ENCODE measurements at places on chromosomes 3 and 15. TPM values are rescaled to one million over a fixed set of nuclear protein-coding genes. Genes with fewer than 3 reads are reported as not detected.

GRCh38 chr3:45462522-45463265 is 74.3 kb downstream of the LARS2 start:
- no peaks in the 10 kb centered on the region for H3K27me3 ChIP-seq
- no peak overlapping the region for H3K27ac ChIP-seq
- H3K4me1 ChIP-seq = no peaks in the 10 kb centered on the region
- ATAC-seq = no peak

DNA sequence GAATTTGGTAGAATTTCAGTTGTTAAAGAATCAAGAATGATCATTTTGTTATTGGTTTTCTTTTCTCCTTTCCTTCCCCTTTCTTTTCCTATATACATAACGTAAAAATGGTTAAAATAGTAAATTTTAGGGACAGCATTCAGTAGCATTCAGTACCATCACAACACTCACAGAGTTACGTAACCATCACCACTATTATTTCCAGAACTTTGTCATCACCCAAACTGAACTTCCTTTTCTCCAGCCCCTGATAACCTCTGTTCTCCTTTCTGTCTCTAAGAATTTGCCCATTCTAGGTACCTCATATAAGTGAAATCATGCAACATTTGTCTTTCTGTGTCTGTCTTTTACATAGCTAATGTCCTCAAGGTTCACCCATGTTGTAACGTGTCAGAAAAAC is 165.3 kb downstream of the AKAP13 start:
- peaks cover 36% of the 10 kb centered on the region for H3K4me1 ChIP-seq
- peaks cover 5% of the 10 kb centered on the region for H3K36me3 ChIP-seq
- peak overlapping the region; percentile 76 for H3K27ac ChIP-seq
- no peaks in the 10 kb centered on the region for H3K27me3 ChIP-seq
- H3K4me3 ChIP-seq = no peak overlapping the region
- peak; percentile 17 for ATAC-seq

DNA sequence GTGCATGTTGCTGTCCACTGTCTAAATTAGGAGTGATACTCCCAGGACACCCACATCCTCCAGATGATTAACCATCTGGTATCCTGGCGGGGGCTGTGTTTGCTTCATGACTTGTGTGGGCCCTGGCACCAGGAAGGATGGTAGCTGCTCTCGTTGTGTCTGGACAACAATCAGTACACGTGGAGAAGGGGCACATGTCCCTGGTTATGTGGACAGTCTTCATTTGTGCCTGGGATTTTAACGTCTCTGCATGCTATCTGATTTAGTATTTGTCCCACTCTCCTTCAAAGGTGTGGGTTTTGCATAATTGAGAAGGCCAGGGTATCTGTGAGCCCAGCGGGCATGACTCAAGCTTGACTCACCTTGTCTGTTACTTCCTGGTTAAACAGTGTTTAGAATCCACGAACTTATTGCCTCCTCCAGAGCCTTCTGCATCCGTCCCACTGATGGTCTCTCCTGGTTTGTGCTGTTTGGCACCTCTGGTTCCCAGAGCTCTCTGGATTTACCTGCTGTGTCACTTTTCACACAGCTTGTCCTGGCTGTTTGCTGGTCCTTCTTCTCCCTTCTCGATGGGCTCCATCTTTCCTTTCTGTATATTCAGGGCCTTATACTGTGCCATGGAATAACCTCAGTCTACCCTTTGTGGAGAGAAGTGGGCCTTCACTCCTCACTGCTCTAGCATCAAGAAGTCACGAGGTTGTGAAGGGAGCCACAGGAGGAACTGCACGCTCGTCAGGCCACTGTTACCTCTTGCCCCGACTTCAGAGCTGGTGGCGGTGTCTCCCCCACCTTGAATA is 32.5 kb downstream of the ARNT2 start:
- ATAC-seq = no peak
- no peak overlapping the region for H3K4me3 ChIP-seq
- H3K36me3 ChIP-seq = no peaks in the 10 kb centered on the region

DNA sequence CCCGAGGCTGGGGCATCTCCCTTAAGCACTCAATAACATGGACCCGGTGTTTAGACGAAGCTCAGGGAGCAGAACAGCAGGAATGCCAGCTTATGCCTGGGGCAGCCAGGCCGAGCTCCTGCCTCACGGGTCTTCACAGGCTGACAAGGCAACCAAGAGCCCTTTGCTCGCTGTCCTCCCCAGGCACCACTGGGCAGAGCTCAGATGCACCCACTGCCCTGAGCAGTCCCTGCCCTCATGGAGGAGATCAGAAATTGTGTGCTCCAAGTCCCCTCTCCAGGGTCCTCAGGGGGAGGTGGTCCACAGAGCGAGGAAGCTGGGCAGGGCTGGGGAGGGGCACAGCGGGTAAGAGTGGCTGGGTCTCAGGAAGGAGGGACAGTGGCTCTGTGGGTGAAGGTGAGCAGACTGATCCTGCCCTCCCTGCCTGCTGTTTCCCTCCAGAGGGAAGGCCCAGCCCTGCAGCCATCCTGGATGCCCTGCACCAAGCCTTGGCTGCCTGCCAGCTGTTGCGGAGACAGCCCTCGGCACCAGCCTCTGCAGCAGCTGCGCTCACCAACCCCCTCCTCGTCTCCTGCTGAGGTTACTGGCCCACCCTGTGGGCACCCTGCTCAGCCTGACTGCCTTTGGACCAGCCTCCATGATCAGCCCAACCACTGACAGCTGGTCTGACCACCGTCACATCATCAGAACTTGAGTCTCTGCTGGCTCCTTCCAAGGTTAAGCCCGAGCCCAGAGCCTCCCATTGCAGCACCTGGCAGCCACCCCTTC is 21.1 kb upstream of the GP9 start:
- no peaks in the 10 kb centered on the region for H3K4me1 ChIP-seq
- no peak for ATAC-seq
- peaks cover 3% of the 10 kb centered on the region for H3K27me3 ChIP-seq
- H3K36me3 ChIP-seq = peaks cover 15% of the 10 kb centered on the region

DNA sequence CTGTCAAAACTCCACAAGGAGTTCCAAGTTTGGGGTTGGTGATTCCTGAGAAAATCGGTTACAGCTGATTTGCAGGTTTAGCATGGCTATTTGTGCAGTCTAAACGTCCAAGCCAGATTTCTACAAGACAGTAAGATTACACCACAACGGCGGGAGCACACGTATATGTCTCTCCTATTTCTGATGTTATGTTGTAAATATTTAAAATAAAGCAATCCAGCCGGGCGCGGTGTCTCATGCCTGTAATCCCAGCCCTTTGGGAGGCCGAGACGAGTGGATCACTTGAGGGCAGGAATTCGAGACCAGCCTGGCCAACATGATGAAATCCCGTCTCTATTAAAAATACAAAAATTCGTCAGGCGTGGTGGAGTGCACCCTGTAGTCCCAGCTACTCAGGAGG is 106.8 kb upstream of the IGF1R start:
- H3K27me3 ChIP-seq = no peaks in the 10 kb centered on the region
- H3K4me1 ChIP-seq = no peaks in the 10 kb centered on the region
- peak; percentile 46 for ATAC-seq
- H3K4me3 ChIP-seq = no peak overlapping the region

- no peaks in the 10 kb centered on the region for H3K4me1 ChIP-seq
- H3K27ac ChIP-seq = no peak overlapping the region
- H3K27me3 ChIP-seq = no peaks in the 10 kb centered on the region
- no peak for ATAC-seq
Measured at GRCh38 chr3:124639406-124640237, 90.6 kb upstream of the UMPS start.

DNA sequence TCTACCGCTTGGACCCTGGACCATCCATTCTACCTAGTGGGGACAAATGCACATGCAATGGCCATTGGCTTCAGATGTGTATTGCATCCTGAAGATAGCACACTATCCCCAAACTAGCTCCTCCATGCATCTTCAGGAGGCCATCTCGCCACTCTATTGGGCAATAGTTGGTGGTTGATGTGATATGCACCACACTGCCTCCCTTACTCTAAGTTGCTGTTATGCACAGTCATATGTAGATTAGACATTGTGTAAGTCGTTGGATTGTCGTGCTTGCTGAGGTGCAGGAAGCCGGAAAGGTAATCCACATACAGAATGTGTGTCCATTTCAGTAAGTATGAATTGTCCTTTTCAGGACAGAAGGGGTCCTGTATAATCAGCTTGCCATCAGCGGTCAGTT is 26.7 kb upstream of the PLA2G4D start:
- H3K36me3 ChIP-seq = no peaks in the 10 kb centered on the region
- no peak for ATAC-seq
- H3K27me3 ChIP-seq = peaks cover 5% of the 10 kb centered on the region
- no peaks in the 10 kb centered on the region for H3K4me1 ChIP-seq
- no peak overlapping the region for H3K4me3 ChIP-seq

TMEM212 gene
- not detected for total RNA-seq

DNA sequence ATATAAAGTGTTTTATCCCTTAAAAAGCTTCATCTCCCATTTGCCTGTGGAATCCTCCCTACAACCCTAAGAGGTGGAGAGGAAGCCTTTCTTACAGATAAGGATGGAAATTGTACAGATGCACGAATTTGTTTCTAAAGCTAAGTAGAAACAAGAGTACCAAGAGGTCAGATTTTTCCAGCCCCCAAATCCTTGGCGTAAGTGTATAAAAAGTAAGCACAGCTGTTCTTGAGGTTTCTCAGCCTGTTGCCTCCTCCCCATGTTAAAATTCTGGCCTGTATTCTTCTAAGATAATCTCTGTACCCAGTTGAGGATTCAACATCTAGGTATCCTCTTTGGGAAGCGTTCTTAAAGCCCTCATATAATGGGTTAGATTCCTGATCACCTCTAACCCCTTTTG is 34.9 kb downstream of the RAB7A start:
- peaks cover 27% of the 10 kb centered on the region for H3K4me1 ChIP-seq
- H3K27ac ChIP-seq = no peak overlapping the region
- peaks cover 13% of the 10 kb centered on the region for H3K36me3 ChIP-seq
- ATAC-seq = no peak
- no peak overlapping the region for H3K4me3 ChIP-seq

MAPK6 gene
- total RNA-seq = 22.5 TPM

- H3K4me1 ChIP-seq = no peaks in the 10 kb centered on the region
- no peak overlapping the region for H3K27ac ChIP-seq
- no peak overlapping the region for H3K4me3 ChIP-seq
- H3K36me3 ChIP-seq = no peaks in the 10 kb centered on the region
Measured at GRCh38 chr3:112047264-112047663, 12.7 kb downstream of the TMPRSS7 start.

DNA sequence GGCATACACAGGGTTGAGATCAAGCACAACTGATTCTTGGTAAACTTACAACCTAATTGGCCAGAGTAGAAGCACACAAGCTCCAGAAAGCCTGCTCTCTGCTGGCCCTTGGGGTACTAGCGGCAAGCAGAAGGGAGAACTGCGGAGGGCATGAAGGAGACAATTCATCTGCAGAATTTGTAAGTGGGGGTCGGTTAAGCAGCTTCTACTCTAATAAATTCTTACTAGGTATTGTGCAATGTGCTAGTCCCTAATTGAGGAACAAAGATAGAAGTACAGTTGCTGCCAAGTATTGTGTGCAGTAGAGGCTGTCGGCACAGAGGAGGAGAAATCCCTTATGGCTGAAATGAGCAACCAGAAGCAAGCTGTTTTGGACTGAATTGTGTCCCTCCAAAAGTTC is 91.2 kb upstream of the VEPH1 start:
- H3K27me3 ChIP-seq = peaks cover 12% of the 10 kb centered on the region
- H3K4me1 ChIP-seq = no peaks in the 10 kb centered on the region
- ATAC-seq = no peak
- H3K36me3 ChIP-seq = no peaks in the 10 kb centered on the region

GRCh38 chr3:127788451-127788909 is 33.8 kb downstream of the MGLL start:
- no peak for ATAC-seq
- no peak overlapping the region for H3K4me3 ChIP-seq
- H3K36me3 ChIP-seq = no peaks in the 10 kb centered on the region
- peak overlapping the region; percentile 83 for H3K27ac ChIP-seq

SNX33 gene
- 47.3 TPM for total RNA-seq

DNA sequence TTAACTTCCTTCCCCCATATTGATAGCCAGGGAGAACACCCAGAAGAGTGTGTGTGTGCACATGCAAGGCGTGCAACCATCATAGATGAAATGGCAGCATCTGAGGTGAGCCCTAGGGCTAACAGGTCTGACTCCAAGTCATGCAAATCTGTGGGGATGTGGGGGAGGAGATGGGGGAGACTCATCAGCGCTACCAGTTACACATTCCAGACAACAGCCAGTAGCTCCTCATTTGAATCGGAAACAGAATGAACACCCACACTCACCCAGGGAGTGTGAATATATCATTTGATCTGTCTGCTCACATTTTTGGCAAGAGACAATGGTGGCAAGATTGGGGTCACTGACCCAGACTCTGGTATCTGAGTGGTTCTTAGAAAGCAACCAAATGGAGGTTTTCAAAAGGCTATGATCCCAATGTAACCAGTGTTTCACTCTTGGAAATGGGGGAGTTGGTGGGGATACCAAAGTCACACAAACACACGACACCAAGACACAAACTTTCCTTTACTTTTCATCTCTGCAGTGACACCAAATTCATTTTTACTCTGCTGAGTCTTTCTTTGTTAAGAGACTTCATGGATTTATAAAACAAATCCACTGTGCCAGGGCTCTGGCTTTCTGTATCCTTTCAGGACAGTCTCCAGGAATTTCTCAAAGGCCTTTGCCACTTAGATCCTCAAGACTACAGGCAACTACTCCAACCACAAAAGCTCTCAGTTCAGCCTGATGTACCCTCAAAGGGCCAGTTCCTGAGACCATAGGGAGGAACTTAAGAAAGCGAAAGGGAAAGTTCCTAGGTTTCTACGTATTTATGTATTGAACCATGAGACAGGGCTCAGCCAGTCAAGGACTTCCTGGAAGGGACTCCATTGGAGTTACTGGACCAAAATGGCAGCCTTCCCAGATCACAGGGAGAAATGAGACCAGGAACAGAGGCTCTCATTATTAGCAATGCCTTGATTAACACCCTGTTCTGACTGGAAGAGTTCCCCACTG is 2.2 kb downstream of the CDCP1 start:
- H3K36me3 ChIP-seq = no peaks in the 10 kb centered on the region
- peaks cover 26% of the 10 kb centered on the region for H3K4me1 ChIP-seq
- ATAC-seq = no peak
- peaks cover 24% of the 10 kb centered on the region for H3K27me3 ChIP-seq
- no peak overlapping the region for H3K4me3 ChIP-seq
- H3K27ac ChIP-seq = no peak overlapping the region

DNA sequence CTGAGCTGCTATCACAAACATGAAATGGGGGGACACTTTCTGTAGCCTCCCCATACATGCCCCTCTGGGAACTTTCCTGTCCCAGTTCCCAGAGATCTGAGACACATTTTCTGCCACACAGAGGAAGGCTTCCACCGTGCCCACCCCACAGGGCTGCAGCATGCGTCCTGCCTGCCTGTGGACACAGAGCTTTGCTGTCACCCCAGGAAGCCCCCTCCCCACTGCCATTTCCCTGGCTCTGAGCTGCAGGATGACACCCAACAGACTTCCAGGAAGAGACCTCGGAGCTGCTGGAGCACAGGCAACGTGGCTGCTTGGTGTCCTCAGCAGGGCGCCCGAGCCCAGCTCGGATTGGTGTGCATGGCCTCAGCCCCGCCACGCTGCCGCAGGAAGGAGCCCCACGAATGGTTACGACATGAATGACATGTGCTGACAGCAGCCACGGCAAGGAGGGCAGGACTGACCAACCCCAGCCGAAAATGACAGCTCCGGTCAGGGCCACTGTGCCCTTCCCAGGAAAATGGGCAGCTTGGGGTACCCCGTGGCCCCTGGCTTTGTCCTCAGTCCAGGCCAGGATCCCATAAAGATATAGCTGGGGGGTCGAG is 81.3 kb downstream of the VGLL4 start:
- no peaks in the 10 kb centered on the region for H3K27me3 ChIP-seq
- no peak for ATAC-seq
- H3K4me3 ChIP-seq = no peak overlapping the region
- no peaks in the 10 kb centered on the region for H3K36me3 ChIP-seq

- H3K27ac ChIP-seq = no peak overlapping the region
- peak; percentile 53 for ATAC-seq
- no peak overlapping the region for H3K4me3 ChIP-seq
- H3K36me3 ChIP-seq = no peaks in the 10 kb centered on the region
- H3K27me3 ChIP-seq = no peaks in the 10 kb centered on the region
Measured at GRCh38 chr3:127970966-127971592, 56.0 kb downstream of the KBTBD12 start.

Data from gastroesophageal sphincter (tissue), 4 donors.